Mesothelial cell of epicardium (in vitro differentiated cells): ENCODE measurements at places on chromosomes 1 and 21.

DNA sequence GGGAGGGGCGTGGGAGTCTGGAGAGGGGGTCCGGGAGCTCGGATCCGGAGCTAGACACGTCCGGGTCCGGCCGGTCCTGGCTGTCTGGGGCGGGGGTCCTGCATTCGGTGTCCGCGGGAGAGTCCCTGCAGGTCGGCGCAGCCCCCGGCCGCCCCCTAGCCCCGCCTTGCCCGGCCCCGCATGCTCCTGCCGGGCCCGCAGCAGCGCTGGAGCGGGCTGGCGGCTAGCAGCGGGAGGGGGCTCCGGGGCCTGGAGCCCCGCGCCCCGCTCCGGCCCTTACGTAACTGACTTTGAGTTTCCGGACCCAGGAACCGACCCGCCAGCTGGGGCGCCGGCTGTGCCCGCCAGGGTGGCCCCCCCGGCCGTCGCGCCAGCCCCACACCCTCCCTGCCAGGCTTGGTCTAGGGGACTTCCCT lies 26.9 kb upstream of the EPB41 start:
- DNase-seq, result peak; percentile 49
- H3K4me3 ChIP-seq, result peak overlapping the region; percentile 89
- peaks cover 37% of the 10 kb centered on the region for H3K4me1 ChIP-seq
- no peak overlapping the region for H3K27ac ChIP-seq
- no peaks in the 10 kb centered on the region for H3K27me3 ChIP-seq

GRCh38 chr1:155012026-155012546 lies 9.5 kb downstream of the ZBTB7B start:
- peaks cover 16% of the 10 kb centered on the region for H3K4me1 ChIP-seq
- H3K27ac ChIP-seq, result no peak overlapping the region
- no peaks in the 10 kb centered on the region for H3K36me3 ChIP-seq
- H3K27me3 ChIP-seq, result no peaks in the 10 kb centered on the region

GRCh38 chr1:62951428-62951827 lies 167.5 kb downstream of the ATG4C start:
- no peak for DNase-seq
- no peak overlapping the region for H3K4me3 ChIP-seq
- no peak overlapping the region for H3K27ac ChIP-seq

DNA sequence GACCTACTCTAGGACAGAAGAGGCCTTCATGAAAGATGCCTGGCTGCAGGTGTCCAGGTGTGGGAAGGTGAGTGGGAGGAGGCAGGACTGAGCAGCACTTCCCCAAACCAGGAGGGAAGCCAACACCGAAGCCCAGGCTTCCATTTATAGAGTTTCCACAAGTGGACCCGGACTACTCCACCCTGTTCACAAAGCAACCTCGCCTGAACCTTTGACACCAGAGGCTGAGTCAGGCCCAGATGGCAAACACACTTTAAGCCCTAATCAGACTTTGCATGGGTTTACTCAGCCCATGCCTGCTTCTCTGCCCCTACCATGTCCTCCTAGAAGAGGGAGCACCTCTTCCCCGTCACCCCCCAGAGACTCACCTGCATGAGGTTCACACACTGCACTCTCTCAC lies 14.0 kb downstream of the PRR9 start:
- H3K27ac ChIP-seq, result no peak overlapping the region
- H3K4me1 ChIP-seq, result no peaks in the 10 kb centered on the region
- no peak overlapping the region for H3K4me3 ChIP-seq
- peak; percentile 14 for DNase-seq

DNA sequence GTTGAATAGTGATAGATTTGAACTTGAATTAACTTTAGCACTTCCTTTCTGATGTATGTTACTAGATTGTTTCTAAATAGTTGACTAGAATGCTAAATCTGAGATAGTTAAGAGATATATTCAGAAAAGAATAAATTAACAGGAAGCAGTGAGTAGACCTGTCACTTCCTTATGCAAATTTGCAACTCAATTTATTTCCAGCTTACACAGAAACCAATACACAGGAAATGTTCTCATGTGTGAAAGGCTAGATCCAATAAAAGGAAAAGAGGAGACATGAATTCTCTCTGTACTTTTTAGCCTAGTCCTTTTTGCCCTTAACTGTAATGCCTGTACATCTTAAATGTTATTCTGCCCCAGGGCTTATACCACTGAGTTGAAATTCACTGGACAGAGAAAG lies 522.3 kb downstream of the COL11A1 start:
- no peak overlapping the region for H3K4me3 ChIP-seq
- no peaks in the 10 kb centered on the region for H3K36me3 ChIP-seq
- H3K4me1 ChIP-seq, result peaks cover 2% of the 10 kb centered on the region
- H3K27me3 ChIP-seq, result no peaks in the 10 kb centered on the region

GRCh38 chr1:22332795-22333499 lies 118.7 kb upstream of the ZBTB40 start:
- H3K27me3 ChIP-seq, result peaks cover 4% of the 10 kb centered on the region
- H3K27ac ChIP-seq, result peak overlapping the region; percentile 50
- no peaks in the 10 kb centered on the region for H3K36me3 ChIP-seq
- H3K4me1 ChIP-seq, result peaks cover 61% of the 10 kb centered on the region
- no peak for DNase-seq

- H3K4me1 ChIP-seq, result peaks cover 4% of the 10 kb centered on the region
- no peak overlapping the region for H3K27ac ChIP-seq
- H3K27me3 ChIP-seq, result no peaks in the 10 kb centered on the region
- peaks cover 66% of the 10 kb centered on the region for H3K36me3 ChIP-seq
- no peak overlapping the region for H3K4me3 ChIP-seq
These were observed 29.9 kb downstream of the MRAP start for GRCh38 chr21:32328595-32328994.

GRCh38 chr1:178740924-178741323 lies 15.9 kb downstream of the RALGPS2 start:
- H3K27me3 ChIP-seq, result no peaks in the 10 kb centered on the region
- H3K36me3 ChIP-seq, result peaks cover 57% of the 10 kb centered on the region
- peaks cover 5% of the 10 kb centered on the region for H3K4me1 ChIP-seq
- no peak for DNase-seq
- no peak overlapping the region for H3K27ac ChIP-seq
- no peak overlapping the region for H3K4me3 ChIP-seq

DNA sequence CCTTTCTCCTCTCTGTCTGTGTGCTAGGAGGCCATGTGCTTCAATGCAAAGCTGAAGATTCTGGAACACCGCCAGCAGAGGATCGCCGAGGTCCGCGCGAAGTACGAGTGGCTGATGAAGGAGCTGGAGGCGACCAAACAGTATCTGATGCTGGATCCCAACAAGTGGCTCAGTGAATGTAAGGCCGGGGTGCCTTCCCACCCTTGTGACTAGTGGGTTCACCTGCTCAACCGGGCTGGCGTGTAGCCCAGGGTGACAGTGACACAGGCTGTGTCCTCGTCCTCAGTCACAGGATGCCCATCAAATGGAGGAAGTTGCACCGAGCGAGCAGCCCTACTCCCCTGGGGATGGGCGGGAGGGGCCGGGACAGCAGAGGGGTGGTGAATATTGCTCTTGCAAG lies 544.1 kb downstream of the KIF26B start:
- H3K27me3 ChIP-seq, result no peaks in the 10 kb centered on the region
- H3K4me3 ChIP-seq, result no peak overlapping the region
- peaks cover 23% of the 10 kb centered on the region for H3K36me3 ChIP-seq
- no peak for DNase-seq
- no peak overlapping the region for H3K27ac ChIP-seq

DNA sequence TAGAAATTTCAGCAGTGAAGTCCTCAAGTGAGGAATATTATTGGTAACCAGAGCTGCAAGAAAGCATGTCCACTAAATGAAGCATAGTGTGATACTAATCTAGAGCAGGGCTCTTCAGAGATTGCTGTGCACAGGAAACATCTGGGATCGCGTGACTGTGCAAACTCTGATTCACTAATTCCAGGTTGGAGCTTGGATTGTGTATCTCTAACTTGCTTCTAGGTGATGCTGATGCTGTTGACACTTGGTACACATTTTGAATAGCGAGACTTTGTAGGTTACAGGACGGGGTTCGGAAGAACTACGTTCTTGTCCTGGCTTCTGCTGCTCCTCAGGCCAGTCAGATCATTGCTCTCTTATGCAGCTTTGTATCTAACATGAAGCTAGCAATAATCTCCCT lies 66.5 kb downstream of the PRRX1 start:
- no peaks in the 10 kb centered on the region for H3K36me3 ChIP-seq
- H3K4me1 ChIP-seq, result peaks cover 16% of the 10 kb centered on the region
- H3K27me3 ChIP-seq, result peaks cover 38% of the 10 kb centered on the region
- DNase-seq, result no peak
- no peak overlapping the region for H3K4me3 ChIP-seq

DNA sequence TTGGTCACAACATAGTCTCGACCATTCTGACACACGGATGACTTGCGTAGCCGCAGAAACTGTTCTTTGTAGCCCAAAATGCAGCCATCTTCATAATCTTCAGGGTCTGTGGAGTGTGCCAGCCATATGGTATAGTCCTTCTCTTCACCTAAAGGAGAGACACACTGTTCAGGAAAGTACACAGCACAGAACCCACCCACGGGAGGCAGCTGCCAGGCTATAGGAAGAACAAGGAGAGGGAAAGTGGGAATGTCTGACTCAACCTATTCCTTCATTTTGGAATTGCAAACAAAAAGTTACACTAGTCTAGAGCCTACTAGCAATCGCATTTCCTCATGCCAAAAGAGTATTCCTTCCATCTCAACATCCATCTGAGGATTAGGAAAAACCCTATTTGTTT lies 16.2 kb upstream of the MYBPHL start:
- no peak overlapping the region for H3K4me3 ChIP-seq
- no peak for DNase-seq
- H3K27ac ChIP-seq, result no peak overlapping the region
- H3K4me1 ChIP-seq, result no peaks in the 10 kb centered on the region

GRCh38 chr21:44822484-44823178 lies 4.8 kb upstream of the SUMO3 start:
- no peaks in the 10 kb centered on the region for H3K4me1 ChIP-seq
- no peak overlapping the region for H3K27ac ChIP-seq
- DNase-seq, result no peak
- no peak overlapping the region for H3K4me3 ChIP-seq
- no peaks in the 10 kb centered on the region for H3K27me3 ChIP-seq

DNA sequence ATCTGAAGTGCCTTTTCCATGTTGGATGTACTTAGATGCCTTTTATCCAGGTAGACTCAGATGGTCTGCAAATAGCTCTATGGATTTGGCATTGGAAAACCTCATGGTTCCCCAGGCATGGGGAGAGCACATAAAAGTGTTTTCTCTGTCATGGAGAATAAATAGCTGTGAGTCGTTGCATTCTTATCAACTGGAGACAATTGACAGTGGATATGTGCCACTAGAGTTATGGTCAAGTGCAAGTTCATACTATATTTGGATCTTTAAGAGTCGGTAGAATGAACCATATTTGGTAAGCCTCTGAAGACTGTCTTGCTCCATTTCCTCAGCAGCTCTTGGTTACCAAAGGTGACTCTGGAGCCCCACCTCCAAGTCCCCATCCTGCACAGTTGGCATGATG lies 83.7 kb downstream of the ROR1 start:
- no peaks in the 10 kb centered on the region for H3K27me3 ChIP-seq
- no peak for DNase-seq
- peaks cover 33% of the 10 kb centered on the region for H3K4me1 ChIP-seq
- no peak overlapping the region for H3K4me3 ChIP-seq

DNA sequence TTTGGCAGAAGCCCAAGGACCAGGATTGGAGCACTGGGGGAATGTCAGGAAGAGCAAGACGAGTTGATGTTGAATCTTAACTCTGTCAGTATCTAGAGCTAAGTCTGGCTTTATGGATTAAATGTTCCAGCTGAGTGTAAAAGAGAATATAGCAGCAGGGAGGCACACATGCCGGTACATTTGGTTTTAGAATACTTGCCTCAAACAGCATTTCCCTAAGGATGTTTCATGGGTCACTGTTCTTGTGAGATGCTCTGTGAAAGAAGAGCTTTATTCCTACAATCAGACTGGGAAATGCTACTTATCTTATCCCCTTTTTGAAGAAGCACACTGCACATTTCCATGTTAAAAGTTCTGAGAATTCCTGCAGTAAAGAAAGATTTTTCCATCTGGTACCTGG lies 440.3 kb upstream of the B3GALT2 start:
- DNase-seq, result no peak
- H3K4me1 ChIP-seq, result peaks cover 19% of the 10 kb centered on the region
- H3K4me3 ChIP-seq, result no peak overlapping the region
- no peaks in the 10 kb centered on the region for H3K36me3 ChIP-seq
- H3K27ac ChIP-seq, result no peak overlapping the region

GRCh38 chr1:167054531-167054930 lies 35.6 kb downstream of the GPA33 start:
- H3K27ac ChIP-seq, result no peak overlapping the region
- peaks cover 3% of the 10 kb centered on the region for H3K27me3 ChIP-seq
- no peaks in the 10 kb centered on the region for H3K36me3 ChIP-seq
- no peak for DNase-seq
- no peak overlapping the region for H3K4me3 ChIP-seq
- H3K4me1 ChIP-seq, result peaks cover 5% of the 10 kb centered on the region

GRCh38 chr1:234303231-234303630 lies 70.0 kb upstream of the COA6 start:
- H3K4me1 ChIP-seq, result no peaks in the 10 kb centered on the region
- no peak for DNase-seq
- H3K4me3 ChIP-seq, result no peak overlapping the region
- peaks cover 25% of the 10 kb centered on the region for H3K27me3 ChIP-seq
- no peak overlapping the region for H3K27ac ChIP-seq

DNA sequence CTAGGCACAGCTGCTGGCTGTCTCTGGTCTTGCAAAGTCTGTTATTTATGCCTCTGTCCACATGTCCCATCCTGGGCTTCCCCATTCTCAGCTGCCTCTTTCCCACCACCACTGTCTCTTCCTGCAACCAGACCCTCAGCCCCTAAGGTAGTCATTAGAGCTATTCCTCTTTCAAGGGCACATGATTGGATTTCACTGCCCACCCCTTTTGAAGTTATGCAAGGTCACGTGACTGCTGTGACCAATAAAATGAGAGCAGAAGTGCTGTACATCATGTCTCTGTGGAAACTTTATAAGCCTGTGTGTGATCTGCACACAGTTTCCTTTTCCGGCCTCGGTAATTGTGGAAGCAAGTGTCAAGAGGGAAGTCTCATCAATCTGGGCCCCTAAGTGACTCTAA lies 136.6 kb upstream of the HMGB4 start:
- H3K27ac ChIP-seq, result no peak overlapping the region
- H3K27me3 ChIP-seq, result peaks cover 28% of the 10 kb centered on the region
- H3K4me3 ChIP-seq, result no peak overlapping the region
- DNase-seq, result no peak

- no peak overlapping the region for H3K27ac ChIP-seq
- H3K27me3 ChIP-seq, result no peaks in the 10 kb centered on the region
- no peak overlapping the region for H3K4me3 ChIP-seq
- no peaks in the 10 kb centered on the region for H3K36me3 ChIP-seq
- DNase-seq, result no peak
These were observed 59.0 kb upstream of the ATF3 start for GRCh38 chr1:212549503-212550017.

DNA sequence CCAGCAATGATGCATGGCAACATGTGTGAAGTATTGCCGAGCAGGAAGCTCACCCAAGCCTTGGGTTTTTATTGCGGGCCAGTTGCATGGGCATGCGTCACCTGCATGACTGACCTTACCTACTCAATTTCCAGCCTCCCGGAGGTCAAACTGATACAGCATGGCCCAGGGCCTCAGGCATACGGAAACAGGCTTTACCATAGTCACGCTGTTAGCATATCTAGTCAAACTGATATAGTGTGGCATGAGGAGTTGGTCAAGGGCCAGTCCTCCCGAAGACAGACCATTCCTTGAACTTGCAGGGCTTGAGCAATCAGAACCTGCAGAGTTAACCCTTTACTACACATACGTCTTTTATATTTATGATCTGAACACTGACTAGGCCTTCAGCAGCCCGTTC lies 6.4 kb upstream of the DUSP12 start:
- H3K36me3 ChIP-seq, result no peaks in the 10 kb centered on the region
- peaks cover 16% of the 10 kb centered on the region for H3K27me3 ChIP-seq
- no peak for DNase-seq
- H3K4me3 ChIP-seq, result no peak overlapping the region
